ENCODE measurements at places on chromosomes 13 and 19.
A peak's percentile ranks its signal among the peaks of the same experiment; 100 is the strongest.

DNA sequence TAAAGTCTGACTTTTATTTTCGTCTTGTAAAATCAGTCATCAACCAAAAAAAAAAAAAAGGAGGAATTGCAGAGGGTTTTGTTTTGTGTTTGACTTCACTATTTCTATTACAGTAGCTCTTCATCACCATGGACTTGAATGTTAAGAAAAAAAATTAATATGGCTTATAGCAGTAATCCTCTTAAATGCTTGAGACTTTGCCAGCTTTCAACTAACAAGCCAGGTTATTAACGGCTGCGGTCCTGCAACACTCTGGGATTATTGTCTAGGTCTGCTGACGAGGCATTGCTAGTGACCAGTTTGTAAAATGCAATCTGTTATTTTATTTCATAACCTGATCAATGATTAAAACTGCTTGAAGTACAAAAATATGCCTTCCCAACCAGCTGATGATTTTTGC lies 647.2 kb upstream of the KLHL1 start:
- no peak for DNase-seq

GRCh38 chr19:1522061-1522460 lies 1.8 kb upstream of the PLK5 start:
- no peak for DNase-seq

- no peak for DNase-seq
Observed at GRCh38 chr13:88162076-88162702, 491.0 kb downstream of the SLITRK5 start.

DNA sequence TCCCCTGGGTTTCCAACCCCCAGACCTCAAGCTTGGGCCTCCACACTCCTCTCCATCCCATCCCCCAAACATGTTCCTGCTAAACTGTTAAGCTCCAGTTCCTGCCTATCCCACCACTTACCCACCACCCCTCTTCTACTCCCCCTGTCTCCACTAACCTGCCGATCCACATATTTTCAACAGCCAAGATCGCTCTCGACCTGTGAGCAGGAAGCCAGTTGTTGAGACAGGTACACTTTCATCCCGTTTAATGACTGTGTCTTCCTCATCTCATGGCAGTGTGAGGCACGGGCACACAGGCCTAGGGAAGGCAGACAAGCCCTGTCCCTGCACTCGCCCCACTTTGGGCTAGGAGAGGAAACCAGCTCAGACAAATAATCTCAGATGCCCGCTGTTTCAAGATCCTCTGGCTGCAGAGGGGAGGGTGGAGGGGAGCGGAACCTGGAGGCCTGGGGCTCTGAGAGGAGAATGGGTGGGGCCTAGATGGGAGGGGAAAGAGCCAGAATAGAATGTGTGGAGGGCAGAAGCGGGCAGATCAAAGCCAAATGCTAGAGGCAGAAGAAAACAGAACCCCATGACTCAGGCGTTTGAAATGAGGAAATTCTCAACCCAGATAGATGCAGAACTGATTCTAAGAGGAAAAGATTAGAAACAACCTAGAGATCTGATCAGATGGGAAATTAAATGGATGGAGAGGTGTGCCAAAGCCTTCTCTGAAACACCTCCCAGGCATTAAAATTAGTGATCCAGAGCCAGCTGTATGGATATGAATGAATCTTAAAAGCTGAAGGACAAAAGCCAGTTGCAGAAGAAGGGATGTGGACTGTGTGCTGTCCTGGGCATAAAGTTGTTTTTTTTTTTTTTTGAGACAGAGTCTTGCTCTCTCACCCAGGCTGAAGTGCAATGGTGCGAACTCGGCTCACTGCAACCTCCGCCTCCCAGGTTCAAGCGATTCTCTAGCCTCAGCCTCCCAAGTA lies 16.9 kb upstream of the CYP2S1 start:
- DNase-seq: peak; percentile 53

DNA sequence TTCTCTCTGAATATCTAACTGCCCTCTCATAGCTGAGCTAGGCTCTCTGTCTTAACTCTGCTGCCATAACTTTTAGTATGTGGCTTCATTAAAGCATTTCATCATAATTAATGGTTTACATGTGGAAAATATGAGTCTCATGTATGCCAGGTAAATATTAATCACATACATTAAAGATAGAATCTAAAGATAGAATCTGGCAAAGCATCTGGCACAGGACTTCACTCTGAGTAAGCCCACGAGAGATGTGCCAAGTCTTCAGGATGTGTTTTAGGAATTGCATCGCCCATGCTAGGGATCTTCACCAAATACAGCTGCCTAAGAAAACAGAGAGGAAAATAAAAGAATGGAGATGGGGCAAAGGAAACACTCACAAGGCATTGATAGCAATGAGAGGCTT lies 285.8 kb downstream of the DIAPH3 start:
- no peak for DNase-seq

- no peak for DNase-seq
Observed at GRCh38 chr13:73607489-73608156, 526.6 kb downstream of the KLF12 start.

- no peak for DNase-seq
Observed at GRCh38 chr13:102517959-102518358, 78.8 kb upstream of the TPP2 start.

DNA sequence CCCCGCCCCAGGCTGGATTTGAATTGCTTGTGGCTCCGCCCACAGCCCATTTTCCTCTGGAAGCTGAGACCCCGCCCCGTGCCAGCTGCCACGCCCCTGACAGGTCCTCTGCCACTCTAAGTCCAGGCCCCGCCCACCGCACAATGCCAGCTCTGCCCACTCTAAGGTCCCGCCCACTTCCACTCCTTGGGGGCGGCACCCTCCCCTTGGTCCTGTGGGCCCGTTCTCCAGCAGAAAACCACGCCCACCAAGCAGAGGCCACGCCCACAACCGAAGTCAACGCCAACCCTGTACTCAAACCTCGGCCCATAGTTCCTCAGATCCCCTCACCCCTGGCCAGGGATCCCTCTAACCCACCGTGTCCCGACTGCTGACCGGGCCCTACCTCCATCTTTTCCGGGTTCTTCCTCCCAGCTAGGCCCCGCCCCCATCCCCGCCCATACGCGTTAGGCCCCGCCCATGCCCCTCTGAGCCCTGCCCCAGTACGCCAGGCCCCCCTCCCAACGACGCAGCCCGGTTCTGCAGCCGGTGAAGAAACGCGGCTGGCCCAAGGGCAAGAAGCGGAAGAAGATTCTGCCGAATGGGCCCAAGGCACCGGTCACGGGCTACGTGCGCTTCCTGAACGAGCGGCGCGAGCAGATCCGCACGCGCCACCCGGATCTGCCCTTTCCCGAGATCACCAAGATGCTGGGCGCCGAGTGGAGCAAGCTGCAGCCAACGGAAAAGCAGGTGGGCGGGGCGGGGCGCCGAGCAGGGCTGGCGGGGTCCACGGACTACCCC lies 1.3 kb downstream of the HMG20B start:
- peak; percentile 96 for DNase-seq

- no peak for DNase-seq
Observed at GRCh38 chr19:2719920-2720776, 1.0 kb downstream of the DIRAS1 start.

- no peak for DNase-seq
Observed at GRCh38 chr19:2779121-2779740, 3.8 kb downstream of the SGTA start.

GRCh38 chr13:84290386-84290785 lies 408.1 kb upstream of the SLITRK1 start:
- DNase-seq: no peak

DNA sequence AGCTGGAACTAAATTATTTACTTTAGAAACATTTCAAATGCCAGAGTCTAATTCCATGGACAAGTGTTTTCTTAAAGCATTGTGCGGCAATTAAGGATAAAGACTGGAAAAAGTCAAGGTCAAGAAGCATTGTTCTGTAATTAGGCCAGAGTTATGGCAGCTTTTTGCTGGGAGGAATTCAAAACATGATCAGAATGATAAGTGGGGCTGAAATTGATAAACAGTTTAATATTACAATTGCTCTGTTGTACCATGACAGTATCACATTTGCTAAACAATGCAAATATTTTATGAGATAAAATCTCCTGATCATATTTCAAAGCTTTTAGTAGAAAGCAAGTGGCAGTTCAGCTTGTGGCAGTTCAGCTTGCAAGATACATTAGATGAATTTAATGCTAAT lies 513.7 kb downstream of the GPC6 start:
- DNase-seq: no peak

DNA sequence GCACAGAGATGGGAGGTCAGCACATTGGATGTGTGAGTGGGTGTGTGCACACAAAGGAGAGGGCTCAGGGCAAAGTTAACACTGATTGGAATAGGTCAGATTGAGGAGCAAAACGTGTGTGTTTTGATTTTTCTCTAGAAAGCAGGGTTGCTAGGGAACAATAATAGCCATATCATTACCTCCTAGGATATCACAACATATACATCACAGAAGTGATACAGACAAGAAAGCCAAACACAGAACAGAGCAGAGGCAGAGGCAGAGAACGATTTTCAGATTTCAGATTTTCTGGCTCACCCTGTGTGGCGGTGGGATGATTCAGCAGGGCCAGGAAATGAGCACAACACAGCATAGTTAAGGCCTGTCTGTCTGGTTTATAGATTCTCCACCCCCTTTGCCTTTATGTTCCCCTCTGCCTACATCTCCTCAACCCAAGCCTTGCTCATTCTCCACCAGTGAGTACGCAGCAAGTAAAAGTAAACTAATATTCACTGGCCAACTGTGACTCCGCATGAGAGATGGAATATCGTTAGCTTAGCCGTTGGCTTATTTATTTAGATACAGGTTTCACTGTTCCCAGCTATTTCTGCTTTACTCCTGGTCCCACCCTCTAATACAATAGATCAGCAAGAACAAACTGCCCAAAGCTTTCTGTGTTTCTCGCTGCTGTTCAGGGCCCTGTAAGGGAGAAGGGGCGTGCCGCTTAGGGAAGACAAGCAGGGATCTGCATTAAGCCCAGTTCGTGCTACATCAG lies 182.7 kb upstream of the TSC22D1 start:
- DNase-seq: peak; percentile 62

DNA sequence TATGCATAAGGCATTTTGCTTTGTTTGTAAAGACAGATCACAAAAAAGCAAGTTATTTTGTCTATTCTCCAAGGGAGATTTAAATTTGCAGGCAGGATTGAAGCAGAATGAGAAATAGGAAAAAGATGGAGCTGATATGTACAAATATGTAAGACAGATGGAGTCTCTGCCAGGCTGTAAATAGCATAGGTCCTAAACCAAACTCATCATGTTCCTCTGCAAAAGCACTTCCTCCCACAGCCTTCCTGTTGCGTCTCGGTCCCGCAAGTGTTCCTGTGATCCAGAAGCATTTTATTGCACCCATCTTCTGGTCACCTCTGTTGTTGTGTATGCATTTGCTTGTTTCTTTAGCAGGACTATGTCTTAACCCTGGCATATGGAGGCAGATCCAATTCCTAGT lies 95.7 kb upstream of the CLDN10 start:
- no peak for DNase-seq

DNA sequence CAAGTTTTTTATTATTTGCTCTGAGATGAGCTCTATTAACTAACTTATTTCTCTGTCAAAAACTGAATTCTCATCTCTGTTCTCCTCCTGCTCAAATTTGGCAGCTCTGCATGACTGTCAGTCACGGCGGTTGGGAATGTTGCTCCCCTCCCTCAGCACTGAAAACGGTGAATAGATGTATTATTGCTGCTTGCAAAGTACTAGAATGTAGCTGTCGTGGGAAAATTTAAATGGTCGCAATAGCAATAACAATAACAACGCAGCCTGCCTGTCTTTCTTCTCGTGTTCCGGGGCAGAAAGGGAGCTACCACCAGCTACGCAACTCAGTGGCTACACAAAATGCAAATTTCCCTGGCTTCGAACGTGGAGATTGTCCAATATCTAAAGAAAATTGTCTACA lies 125.6 kb upstream of the FRY start:
- no peak for DNase-seq

DNA sequence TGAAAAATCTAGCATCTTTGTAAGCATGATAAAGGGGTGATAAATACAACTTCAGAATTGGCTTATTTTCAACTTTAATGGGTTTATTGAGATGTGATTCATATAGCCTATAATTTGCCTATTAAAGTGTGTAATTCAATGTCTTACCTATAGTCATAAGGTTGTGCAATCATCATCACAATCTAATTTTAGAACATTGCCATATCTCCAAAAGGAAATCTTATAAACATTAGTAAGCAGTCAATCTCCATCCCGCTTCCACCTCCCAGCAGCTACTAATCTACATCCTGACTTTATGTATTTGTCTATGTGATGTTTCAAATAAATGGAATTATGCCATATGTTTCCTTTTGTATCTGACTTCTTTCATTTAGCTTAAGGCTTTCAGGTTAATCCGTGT lies 145.2 kb upstream of the KLHL1 start:
- no peak for DNase-seq

DNA sequence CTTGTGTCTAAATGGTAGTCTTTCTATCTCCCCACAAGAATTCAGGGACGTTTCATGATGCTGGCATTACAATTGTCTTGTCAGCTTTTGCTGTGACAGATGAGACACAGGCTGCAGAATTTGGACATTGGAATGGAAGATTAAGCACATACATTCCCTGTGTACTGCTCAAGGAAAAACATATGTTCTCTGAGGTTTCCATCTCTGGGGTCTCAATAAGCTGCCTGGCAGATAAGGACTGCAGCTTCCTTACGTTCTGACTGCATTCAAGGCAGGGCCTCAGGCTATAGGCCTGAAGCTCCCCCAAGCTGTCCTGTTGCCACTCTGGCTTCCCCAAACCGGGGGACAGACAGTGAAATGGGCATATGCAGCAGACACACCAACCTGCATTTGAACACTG lies 91.3 kb upstream of the KL start:
- no peak for DNase-seq

DNA sequence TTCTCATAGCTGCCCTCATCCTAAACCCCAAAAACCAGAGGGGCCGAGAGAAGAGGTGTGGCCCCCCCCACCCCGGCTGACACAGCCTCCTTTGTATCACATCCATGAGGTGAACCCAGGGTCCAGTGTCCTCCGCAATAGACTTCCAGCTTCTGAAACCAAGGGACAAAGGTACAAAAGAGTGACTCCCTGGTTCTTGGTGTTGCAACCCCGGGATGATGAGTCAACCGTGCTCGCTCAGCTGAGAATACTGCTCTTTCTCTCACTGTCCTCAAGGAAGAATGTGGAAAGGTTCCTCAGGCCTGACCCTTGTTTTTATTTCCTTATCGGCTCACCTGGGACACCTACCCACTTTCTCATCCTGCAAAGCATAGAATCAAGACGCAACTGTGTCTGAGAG lies 5.5 kb downstream of the SLC15A1 start:
- DNase-seq: no peak

- DNase-seq: peak; percentile 72
Observed at GRCh38 chr19:8654591-8655339, 24.3 kb downstream of the NFILZ start.

Data from activated CD4-positive, alpha-beta memory T cell treated with anti-CD3 and anti-CD28 coated beads for 36 hours (primary cell).